ENCODE measurements at places on chromosomes 12 and 14. TPM values are rescaled to one million over a fixed set of nuclear protein-coding genes. Genes with fewer than 3 reads are reported as not detected.

NPFF gene
- total RNA-seq, result not detected

CIT gene
- total RNA-seq, result 5.5 TPM

CCDC38 gene
- total RNA-seq, result not detected

NINJ2 gene
- 3.0 TPM for total RNA-seq

RGS6 gene
- not detected for total RNA-seq

MMP17 gene
- total RNA-seq, result 8.8 TPM

INHBC gene
- not detected for total RNA-seq

KCNJ8 gene
- 5.5 TPM for total RNA-seq

FOXG1 gene
- total RNA-seq, result 0.79 TPM

KRT3 gene
- total RNA-seq, result not detected

ESR2 gene
- total RNA-seq, result 1.4 TPM

HEBP1 gene
- 18.5 TPM for total RNA-seq

SERPINA5 gene
- total RNA-seq, result 0.09 TPM

COX8C gene
- not detected for total RNA-seq

All from bronchial smooth muscle cell (primary cell).